ENCODE measurements at places on chromosomes 2 and 18.

GRCh38 chr2:144426355-144426754 lies 93.6 kb downstream of the ZEB2 start:
- DNase-seq: no peak

DNA sequence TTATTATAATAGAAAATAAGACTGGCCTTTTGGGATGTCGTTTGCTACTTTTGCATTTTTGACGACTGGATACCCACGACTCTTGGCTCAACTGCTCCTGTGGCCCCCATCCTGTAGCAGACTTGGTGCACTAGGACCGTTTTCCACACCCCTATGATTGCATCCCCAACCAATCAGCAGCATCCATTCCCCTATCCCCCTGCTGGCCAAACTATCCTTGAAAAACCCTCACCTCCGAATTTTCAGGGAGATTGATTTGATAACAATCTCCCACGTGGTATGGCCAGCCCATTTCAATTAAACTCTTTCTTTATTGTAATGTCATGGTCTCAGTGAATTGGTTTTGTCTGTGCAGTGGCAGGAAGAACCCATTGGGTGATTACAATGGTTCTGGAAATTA lies 37.9 kb upstream of the TTR start:
- no peak for DNase-seq

- DNase-seq: no peak
Measured at GRCh38 chr2:140154706-140155105, 1374.5 kb upstream of the NXPH2 start.

- no peak for DNase-seq
Measured at GRCh38 chr2:160486341-160486740, 7.3 kb downstream of the RBMS1 start.

DNA sequence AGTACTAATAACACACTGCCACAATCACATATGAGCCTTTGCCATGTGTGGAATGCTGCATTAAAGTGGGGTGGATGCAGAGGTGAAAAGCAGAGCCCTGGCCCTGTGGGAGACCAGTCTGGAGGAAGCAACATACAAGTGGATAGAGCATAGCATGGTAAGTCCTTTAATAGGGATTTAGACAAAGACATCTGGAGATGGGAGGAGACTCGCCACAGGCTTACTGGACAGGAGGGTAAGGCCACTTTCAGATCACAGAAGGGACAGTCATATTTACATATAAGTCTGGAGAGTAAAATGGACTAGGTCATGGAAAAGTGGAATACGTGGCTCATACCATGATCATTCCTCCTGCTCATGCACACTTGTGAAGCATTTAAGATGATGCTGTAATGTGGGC lies 84.3 kb downstream of the PPP1R1C start:
- no peak for DNase-seq

DNA sequence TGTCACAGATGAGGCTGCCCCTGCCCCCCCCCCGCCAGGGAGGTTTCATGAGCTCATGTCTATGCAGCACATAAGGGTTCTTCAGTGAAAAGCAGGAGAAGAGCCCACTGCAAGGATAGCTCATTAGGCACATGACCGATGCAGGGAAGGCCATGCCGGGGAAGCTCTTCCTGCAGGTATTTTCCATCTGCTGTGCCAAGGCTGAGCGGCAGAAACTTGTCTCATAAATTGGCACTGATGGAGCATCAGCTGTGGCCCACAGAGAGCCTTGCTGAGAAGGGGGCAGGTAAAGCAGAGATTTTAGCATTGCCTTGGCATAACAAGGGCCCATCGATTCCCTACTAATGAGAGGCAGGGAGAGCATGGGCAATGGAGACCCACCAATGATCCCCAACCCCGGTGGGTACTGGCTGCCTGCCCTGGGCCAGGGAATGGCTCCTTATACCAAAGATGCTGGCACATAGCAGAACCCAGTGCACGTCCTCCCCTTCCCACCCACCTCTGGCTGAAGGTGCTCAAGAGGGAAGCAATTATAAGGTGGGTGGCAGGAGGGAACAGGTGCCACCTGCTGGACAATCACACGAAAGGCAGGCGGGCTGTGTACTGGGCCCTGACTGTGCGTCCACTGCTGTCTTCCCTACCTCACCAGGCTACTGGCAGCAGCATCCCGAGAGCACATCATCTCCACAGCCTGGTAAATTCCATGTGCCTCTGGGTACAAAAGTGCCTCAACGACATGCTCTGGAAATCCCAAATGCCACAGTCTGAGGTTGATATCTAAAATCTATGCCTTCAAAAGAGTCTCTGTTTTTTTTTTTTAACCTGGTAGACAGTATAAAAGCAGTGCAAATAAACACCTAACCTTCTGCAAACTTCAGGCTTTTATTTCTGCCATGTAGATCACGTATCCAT lies 41.4 kb downstream of the STEAP3 start:
- no peak for DNase-seq

GRCh38 chr2:10054424-10054823 lies 11.1 kb downstream of the KLF11 start:
- DNase-seq: no peak

- no peak for DNase-seq
Measured at GRCh38 chr2:64658269-64658668, 4.6 kb upstream of the SERTAD2 start.

- no peak for DNase-seq
Measured at GRCh38 chr2:12877761-12878160, 161.0 kb downstream of the TRIB2 start.

GRCh38 chr2:42841344-42841743 lies 49.0 kb upstream of the HAAO start:
- no peak for DNase-seq

DNA sequence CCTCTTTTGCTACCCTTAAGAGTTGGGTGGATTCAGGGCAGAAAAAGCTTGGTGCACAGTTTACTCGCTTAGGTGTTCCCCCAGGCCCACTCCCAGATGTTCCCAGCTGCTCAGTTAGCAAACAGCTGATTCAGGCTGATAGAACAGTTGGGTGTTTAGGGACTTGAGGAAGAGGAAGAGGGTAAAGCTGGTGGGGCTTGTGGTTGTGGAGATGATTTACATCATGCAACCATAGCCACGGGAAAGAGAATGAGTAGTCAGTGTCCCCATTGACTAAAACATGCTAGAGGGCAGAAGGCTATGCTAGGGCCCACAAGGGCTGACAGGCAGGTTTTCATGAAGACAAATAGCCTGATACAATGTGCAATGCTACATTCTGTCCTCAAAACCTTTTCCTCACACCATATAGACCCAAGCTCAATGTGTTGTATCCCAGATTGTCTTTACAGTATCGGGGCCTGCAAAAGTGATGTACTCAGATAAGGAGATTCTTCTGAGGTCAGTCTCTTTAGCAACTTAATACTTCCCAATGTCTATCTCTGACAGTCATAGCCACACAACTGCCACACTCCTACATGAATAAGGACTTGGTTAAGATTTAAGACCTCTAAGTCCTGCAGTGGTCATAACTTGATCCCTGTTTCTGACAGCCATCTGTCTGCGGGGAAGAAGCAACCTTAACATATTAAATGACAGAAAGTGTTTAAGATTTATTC lies 15.6 kb downstream of the COLEC12 start:
- no peak for DNase-seq

- no peak for DNase-seq
Measured at GRCh38 chr18:41745166-41746049, 209.6 kb upstream of the PIK3C3 start.

- no peak for DNase-seq
Measured at GRCh38 chr2:24903161-24904103, 16.6 kb downstream of the ADCY3 start.

DNA sequence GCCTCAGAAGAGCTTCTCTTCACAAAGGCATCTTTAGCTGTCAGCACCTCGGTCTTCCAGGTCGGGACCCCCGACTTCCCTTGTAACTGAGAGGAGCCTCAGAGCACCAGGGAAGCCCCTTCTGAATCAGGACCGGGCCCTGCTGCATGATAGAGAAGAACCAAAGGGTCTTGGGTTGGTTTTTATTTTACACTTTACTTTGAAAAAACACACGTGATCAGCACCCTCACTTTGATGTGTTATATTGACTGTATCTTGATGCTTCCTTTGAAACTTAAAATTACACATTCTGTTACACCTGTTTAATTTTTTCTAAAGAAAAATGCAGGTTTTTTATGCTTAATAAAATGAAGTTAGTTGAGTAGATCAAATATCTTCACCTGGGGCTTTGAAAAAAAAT lies 202.3 kb downstream of the FAM210A start:
- DNase-seq: no peak

Measured in T-helper 22 cell (primary cell).